Stimulated activated CD8-positive, alpha-beta memory T cell treated with anti-CD3 and anti-CD28 coated beads, Interleukin-7, amount 100 ng/mL, for 48 hours (primary cell): ENCODE measurements at places on chromosomes 2 and 18.

GRCh38 chr2:134603966-134604365 is 114.8 kb downstream of the TMEM163 start:
- no peak for DNase-seq

GRCh38 chr2:62971936-62972335 is 78.7 kb upstream of the OTX1 start:
- DNase-seq = no peak

- no peak for DNase-seq
These were observed 1.1 kb upstream of the LINC00305 start for GRCh38 chr18:64149916-64150438.

DNA sequence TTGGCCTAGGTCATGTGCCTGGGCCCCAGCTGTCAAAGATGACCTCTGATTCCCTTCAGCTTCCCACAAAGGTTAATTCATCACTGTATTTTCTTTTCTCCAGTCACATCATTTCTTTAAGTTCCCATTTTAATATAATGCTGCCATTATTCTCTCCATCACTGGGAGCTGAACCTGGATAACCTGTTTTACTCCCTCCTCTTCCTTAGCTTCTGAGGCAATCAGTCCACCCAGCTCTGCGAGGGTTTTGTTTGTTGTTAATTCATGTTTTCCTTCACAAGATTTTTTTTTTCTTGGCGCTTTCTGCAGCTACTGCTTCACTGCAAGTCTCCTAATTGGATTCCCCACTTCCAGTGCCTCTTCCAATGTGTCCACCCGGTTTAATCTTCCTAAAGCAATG is 5.1 kb upstream of the EML4 start:
- DNase-seq = no peak

DNA sequence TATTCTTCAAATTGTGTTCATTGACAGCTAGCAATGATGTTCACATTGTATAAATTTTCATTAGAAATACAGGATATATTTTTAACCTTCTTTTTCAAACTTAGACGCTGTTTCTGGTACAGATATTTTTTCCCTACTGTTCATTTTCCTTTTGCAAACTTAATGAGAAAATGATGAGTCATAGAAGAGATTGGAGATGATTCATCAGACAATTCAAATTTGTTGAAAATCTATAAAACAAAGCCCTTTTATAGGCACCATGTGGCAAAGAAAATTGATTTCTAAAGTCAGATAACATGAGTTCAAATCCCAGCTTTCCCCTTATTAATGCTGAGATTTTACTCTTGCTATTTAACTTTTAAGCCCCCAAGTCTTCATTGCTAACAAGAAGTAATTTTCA is 728.8 kb upstream of the DDX18 start:
- no peak for DNase-seq

- DNase-seq = no peak
These were observed 126.9 kb upstream of the PIK3C3 start for GRCh38 chr18:41828137-41828536.

DNA sequence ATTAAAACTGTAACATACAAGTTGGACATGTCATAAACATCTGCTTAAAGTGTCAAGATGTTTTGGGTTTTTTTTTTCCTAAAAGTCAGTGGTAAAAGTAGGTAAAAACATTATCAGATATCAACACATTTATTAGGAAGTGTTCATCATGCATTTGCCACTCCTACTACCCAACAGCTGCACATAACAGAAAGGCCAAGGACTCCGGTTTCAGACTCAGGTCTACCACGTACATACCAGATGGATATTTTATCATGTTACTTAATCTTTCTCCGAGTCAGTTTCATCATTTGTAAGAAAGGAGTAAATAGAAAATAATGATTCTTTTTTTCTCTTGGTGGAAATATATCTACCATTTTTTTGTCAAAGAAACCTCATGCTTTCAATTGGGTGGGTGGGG is 192.3 kb downstream of the UBE2E3 start:
- DNase-seq = no peak

DNA sequence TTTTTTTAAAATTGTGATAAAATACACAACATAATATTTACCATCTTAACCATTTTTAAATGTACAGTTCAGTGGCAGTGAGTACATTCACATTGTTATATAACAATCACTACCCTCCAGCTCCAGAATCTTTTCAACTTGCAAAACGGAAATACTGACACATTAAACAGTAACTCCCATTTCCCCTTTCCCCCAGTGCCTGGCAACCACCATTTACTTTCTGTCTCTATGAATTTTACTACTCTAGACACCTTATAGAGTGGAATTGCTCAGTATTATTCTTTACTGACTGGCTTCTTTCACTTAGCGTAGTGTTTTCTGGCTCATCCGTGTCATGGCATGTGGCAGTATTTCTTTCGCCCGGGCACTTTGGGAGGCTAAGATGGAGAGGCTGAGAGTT is 32.6 kb downstream of the FASTKD2 start:
- DNase-seq = no peak

DNA sequence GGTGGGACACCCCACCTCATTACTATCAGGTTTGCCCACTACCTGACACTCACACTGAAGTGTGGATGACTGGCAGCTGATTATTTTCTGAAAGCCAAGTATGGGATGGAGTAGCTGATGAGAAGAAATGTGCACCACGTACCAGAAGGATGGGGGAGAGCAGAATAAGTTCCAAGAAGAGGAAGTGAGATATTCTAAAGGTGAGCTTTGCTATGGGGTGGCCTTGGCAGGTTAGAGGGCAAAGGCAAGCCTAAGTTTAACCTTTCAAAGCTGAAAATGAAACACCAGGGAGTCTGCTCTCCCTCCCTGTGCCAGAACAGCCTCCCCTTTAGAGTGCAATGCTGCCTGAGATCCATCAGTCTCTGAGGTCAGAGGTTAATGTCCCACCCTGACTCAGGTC is 196.1 kb upstream of the OSR1 start:
- DNase-seq = no peak

DNA sequence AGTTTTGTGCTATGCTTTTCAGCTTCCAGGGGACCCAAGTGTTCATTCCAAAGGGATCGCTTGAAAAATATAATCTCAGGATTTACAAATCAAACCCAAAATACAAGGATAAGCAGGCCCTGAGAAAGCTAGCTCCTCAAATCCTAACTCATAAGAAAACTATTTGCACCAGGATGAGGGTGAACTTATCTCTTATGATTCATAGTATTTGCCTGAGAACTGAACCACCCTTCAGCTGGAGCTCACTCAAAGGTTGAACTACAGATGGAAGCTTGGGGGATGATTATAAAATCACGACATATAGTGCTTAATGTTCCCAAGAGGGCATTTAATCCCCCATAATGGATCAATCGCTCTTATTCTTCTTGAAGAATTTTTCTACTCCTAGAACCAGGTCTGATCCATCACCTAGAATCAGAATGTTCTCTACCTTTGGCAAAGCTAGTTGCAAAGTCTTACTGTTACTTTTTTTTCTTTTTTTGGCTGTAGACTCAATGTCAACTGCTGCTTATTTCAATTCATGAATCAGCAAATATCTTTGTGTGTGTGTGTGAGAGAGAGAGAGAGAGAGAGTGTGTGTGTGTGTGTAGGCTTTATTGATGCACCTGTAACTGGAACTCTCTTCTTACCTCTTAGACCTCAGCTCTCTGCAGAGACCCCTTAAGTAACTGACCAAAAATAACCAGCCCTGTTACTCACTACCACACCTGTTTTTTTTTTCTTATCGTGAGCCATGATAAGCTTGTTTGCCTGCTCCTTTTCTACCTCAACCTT is 44.8 kb downstream of the ARL4C start:
- no peak for DNase-seq

- no peak for DNase-seq
These were observed 60.4 kb upstream of the COPS8 start for GRCh38 chr2:237025090-237025865.
